ENCODE measurements at places on chromosomes 13 and 19.

DNA sequence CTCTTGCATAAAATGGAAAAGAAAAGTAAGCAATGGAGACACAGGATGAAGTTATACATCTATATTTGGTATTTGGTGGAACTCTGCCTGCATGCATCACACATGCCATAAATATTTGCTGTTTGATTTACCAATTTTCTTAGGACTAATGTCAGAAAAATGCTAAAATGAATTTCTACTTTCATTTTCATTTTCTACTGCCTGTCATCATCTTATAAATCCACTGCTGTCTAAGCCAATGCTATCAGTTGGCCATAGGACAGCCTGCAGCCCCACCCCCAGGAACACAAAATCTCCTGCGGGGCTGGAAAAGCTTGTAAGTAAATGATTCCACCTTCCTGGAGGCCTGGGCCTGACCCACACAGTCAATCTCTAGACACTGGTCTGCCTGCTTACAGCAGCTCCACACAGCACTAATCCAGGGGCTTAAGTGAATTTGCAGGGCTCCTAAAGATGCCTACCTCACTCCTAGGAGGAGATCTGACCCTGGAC is 122.0 kb downstream of the ENOX1 start:
- DNase-seq, result no peak

DNA sequence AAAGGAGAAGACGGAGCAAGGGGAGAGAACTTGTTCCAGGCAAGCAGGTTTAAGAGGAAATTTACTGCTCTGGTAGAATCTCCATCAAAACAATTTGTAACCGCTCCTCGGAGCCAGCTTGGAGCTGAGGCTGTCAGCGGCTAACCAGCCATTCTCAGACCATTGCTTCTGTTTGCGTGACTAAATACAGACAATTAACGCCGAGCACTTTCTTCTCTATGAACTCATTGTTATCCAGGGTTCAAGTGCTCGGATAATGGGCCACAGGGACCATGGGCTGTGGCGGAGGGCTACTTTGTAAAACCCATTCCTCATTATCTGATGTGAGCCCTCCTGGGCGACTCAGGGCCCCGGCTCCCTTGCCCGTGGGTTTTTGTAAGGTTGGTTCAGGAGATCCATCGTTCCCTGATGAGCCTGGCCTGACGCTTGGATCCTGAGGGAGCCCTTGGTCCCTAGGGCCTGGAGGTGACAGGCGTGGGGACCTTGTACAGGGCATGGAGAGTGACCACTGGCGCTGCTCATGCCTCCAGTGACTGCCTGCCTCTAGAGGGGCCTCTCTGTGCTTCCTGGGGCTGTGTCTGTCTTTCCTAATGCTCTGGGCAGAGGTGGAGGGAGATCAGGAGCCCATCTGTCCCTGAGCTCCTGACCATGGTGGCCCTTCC is 61.5 kb upstream of the ZNF536 start:
- DNase-seq, result no peak

GRCh38 chr13:97329331-97329730 is 104.6 kb upstream of the RAP2A start:
- DNase-seq, result no peak

DNA sequence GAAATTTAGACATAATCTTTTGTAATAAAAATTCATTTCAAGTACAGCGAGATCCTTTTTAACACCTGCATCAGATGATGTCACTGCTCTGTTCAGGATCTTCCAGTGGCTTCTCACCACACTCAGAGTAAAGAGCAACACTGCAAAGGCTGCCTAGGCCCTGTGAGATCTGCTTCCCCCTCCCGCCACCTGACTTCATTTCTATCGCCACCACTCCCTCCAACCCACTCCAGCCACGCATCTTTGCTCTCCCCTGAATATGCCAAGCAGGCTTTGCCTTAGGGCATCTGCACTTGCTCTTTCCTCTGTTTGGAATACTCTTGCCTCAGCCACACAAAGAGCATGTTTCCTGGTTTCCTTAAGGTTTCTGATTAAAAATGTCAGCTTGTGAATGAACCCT is 58.3 kb downstream of the MBNL2 start:
- no peak for DNase-seq

DNA sequence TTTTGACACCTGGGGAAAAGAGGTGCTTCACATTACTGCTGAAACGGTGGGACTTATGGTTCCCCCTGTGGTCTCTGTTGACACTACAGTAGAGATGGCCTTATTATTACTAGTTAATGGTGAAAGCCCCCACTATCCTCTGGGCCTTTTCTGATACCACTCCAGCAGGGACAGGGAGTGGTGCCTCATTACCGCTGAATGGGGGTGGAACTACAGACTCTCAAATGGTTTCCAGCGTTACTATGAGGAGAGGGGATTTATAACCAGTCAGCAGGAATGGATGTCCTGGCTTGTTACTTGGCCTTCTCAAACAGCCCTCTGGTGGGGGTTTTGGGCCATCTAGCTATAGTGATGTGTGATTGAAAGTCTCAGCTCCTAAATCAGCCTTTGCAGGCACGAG is 96.7 kb upstream of the DIAPH3 start:
- no peak for DNase-seq

DNA sequence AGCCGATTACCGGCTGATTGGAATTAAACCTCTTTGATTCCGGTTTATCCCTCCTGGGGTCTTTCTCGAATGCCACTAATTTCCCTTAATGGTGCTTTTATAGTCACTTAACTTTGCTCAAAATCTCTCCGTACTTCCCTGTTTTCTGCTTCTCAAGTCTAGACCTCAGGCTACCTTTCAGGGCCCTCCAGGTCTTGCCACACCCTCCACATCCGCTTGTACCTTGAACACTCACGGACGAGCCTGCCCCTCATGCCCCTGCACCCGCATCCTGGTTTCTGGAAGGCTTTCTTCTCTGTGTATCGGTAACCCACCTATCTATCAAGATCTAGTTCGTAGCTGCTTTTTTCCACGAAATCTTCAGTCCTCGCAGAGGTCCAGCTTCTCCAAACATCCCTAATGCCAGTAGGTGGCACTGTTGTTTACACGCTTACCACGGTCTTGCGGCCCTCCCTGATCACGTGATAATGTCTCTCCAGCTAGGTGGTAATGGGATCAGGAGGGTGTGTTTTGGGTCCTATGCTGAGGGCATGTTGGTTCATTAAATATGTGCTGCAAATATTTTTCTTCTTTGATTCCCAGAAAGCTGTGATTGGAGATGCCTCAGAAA is 13.8 kb downstream of the ATP12A start:
- no peak for DNase-seq

DNA sequence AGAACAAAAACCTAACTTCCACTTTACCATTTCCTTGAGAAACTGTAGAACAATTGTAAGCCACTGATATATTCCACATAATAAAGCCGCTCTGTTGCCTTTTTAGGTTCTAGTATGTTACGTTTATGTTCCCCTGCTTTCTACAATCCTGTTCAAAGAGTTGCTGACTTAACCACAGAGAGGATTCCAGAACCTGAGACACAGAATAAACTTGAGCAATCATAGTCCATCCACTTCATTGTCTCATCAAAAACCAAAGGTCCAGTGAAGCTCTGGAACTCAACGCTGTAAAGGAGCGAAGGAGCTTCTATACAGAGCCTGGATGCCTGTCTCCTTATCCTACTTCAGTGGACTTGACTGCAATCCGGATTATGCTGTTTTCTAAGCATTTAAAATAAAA is 4.6 kb downstream of the STARD13 start:
- no peak for DNase-seq

- DNase-seq, result no peak
These were observed 2.2 kb downstream of the FLT1 start for GRCh38 chr13:28492569-28493367.

DNA sequence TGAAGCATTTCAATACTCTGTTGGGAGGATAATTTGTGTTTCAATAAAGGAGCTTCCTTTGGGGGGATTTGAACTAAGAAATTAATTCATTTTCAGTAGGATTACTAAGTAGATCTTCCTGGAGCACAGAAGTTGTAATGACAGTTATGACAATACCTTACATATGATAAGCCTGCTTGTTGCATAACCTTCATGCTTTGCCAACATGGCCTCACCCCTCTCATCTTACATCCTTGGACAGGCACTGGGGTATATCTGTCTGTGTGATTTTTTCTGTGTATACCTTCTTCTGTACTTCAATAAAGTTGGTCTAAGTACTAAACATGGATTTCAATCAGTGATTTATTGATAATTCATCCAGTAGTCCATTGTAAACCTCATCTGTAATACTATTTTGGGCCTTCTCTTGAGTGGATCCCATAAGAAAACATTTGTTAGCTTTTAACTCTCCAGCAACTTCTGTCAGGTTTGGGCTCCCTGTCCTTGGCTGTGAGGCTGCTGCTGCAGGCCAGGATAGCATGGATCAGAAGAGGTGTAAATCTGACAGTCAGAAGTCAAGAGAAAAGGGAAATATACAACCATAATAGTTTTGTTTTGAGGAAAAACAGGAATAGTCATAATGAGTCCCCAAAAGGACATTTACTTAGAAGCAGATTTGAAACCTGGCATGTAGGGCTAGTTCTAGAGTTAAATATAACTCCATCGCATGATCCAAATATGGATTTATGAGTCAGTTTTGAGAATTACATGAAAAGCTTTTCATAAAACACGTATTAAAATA is 422.2 kb downstream of the KLF5 start:
- no peak for DNase-seq

DNA sequence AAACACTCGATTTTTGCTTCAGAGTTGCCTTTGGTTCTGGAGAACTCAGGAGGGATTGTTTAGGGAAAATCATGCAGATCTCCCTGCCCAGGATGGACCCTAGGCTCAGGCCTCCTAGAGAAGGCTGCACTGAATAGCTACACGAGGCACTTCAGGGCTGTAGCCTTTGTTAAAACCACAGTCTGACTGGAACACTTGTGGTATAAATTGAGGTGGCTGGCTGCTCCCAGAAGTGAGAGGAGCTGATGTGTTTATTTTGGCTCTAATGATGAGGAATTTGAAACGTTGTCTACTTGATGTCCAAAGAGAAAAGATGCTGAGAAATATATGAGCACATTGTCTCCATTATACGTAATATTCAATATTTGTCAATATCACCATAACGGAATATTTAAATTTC is 762.1 kb upstream of the ARGLU1 start:
- no peak for DNase-seq

- no peak for DNase-seq
These were observed 9.0 kb downstream of the ABHD8 start for GRCh38 chr19:17294051-17294891.

GRCh38 chr13:66265371-66265770 is 964.8 kb downstream of the PCDH9 start:
- no peak for DNase-seq

- no peak for DNase-seq
These were observed 13.5 kb downstream of the NOTCH3 start for GRCh38 chr19:15187026-15188007.

- no peak for DNase-seq
These were observed 10.4 kb downstream of the XAB2 start for GRCh38 chr19:7618771-7619510.

DNA sequence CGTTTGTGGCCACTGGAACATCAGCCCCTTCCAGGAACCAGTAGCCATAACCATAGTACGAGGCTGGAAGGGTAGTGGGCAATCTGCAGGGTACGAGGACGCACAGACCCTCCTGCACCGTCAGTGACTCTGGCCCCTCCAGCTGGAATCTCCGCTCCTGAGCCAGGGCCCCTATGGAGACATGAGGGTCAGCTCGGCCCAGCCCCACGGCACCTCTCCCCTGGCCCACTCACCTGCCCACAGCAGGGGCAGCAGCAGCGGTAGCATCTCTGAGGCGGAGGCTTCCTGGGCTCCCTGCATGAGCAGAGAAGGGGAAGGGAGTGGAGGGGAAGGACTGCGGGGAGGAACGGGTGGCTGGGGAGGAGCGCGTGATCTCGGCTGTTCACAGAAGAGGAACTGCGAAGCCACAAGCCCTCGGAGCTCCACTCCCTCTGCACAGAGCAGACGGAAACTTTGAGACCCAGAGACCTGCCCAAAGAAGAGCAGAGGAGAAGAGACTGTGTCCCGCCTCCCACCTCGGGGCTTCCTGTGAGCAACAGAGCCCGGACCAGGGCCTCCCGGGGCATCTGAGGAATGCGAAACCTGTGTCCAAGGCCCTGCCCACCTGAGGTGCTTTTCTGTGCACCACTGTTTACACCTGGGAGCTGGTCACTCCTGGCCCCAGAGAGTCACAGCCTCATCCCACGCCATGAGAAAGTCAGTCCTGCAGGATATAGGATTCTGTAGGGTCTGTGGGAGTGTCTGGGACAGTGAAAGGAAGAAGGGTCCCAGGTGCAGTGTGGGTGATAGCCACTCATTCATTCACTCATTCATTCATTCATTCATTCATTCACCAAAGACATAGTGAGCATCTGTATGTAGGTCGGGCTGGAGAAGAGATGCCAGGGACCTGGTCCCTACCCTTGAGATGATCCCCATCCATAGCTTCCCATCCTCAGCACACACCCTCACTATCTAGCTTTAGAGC is at the start of gene SIGLEC6:
Gene SIGLEC6 (minus strand): TSS at position 322 of the 967 bp plus-strand sequence. CDS start 22 bp downstream, at position 300.
- no peak for DNase-seq

GRCh38 chr13:50352720-50353480 is 337.7 kb downstream of the KCNRG start:
- DNase-seq, result no peak

DNA sequence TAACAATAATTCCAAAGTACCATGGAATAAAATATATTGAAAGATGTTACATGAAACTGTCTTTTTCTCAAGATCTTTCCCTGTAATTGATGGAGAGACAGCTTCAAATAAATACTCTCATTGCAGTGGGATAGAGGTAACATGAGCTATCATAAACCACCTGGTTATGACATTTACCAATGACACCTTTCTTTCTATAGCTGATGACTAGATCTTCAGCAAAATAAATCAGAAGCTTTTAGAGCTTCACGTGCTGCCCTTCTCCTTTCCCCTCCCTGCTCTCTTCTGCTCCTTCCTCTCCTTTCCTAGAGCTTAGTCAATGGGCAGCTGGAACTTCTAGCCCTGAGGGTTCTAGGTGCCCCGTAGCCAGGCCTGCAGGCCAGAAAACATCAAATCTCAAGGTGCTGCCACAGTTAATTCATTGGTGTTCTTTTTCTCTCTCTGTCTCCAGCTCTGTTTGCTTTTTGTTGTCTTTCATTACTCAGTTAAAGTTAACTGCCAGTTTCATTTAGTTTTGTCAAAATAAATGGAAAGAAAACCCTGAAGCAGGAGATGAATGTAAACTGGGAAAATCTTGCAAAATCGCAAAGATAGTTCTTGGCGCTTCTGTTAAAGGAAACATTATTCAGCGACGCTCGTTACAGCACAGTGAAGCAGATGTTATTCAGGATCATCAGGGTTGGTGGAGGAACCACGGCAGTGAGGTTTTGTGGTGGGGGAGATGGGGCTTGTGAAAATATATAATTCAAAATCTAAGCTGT is 8.3 kb upstream of the METTL21C start:
- DNase-seq, result no peak

- no peak for DNase-seq
These were observed 305.6 kb downstream of the COG6 start for GRCh38 chr13:39961036-39961435.

GRCh38 chr19:10453852-10454251 is 33.5 kb downstream of the PDE4A start:
- DNase-seq, result no peak

GRCh38 chr19:10001899-10002298 is 8.4 kb downstream of the COL5A3 start:
- DNase-seq, result no peak

DNA sequence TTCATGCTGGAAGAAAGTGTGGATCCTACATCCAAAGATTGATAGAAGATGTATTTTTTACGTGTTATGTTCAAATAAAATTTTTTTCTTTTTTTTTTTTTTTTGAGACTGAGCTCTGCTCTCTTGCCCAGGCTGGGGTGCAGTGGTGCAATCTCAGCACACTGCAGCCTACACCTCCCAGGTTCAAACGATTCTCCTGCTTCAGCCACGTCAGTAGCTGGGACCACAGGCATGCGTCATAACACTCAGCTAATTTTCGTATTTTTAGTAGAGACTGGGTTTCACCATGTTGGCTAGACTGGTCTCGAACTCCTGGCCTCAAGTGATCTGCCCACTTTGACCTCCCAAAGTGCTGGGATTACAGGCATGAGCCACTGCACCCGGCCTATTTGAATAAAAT is 65.7 kb downstream of the KLF12 start:
- no peak for DNase-seq
